Effector memory CD8-positive, alpha-beta T cell (primary cell): ENCODE measurements at places on chromosomes 6 and 20.

DNA sequence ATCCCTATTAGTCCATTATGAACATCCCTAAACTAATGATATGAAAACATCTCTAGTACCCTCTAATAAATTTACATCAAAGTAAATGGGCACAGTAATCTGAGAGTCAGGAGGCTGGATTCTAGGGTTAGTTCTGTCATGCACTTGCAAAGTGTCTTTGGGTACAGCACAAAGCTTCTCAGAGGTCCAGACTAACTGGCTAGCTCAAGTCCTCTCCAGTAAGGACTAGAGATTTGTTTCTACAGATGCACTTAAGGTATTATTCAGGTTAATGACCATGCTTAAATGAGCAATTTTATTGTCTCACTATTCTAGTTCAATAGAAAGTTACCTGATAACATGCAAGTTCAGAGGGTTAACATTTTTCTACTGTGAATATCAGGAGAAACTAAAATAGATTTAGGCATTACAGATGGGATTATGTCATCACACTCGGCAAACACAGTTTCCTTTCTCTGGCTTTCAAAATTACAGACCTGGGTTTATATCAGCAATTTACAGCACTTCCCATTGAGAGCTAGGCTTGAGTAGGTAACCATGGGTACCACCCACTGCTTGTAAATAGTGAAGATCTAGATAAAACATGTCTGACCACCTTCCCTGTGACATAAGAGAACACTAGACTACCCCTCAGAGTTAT is 402.9 kb upstream of the RUNX2 start:
- peak; percentile 47 for DNase-seq

DNA sequence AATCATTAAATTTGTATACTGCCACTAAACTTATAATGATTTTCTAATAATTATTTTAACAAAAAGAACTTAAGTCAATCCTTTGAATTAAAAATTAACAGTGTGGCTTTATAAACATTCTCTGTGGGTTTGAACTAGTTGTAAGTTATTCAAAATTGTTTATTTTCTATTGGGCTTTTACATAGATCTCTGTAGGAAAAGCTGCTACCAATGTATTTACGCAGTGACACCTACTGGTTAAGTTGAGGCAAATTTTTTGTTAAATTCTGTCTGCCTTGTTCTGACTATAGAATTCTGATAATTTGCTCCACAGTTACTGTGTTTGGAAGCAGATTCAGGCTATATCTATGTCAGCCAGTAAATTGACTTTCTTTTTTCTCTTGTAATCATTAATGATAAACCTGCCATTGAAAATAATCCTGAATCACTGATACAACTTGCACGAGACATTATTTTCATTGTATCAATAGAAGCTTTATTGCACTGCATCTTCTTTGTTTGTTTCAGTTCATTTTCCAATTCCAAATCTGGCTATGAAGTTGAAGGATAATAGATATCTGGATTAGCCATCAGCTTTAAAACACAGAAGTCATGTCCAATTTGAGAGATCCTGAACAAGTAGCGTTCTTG is 66.0 kb upstream of the UTRN start:
- no peak for DNase-seq

GRCh38 chr6:43871284-43871683 is 101.3 kb downstream of the VEGFA start:
- DNase-seq, result no peak

- DNase-seq, result no peak
Measured at GRCh38 chr6:795046-795685, 102.2 kb upstream of the EXOC2 start.

DNA sequence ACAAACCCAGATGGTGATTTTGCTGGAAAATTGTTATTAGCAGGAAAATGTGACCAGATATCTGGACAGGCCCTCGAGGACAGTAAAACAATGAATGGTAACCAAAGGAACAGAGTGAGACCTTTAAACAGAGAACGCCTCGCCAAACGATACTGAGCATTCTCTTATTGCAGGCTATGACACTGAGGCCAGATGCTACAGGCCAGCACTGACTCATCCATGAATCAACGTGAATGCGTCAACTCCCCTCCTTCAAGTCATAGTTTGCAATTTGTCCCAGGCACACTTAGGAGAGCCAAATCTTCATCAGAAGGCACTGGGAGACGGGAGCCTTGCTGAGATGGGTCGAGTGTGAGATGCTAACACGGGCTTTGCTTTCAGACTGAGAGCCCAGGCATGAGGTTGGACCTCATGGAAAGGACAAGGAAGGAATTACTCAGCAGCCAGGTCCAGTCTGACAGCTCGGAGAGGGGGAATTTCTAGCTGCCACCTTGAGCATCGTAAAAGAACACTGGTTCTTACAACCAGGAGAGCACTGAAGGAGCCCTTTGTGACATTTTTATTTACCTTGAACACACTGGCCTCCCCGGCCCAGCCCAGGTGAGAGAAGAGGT is 60.7 kb downstream of the BMP7 start:
- no peak for DNase-seq

DNA sequence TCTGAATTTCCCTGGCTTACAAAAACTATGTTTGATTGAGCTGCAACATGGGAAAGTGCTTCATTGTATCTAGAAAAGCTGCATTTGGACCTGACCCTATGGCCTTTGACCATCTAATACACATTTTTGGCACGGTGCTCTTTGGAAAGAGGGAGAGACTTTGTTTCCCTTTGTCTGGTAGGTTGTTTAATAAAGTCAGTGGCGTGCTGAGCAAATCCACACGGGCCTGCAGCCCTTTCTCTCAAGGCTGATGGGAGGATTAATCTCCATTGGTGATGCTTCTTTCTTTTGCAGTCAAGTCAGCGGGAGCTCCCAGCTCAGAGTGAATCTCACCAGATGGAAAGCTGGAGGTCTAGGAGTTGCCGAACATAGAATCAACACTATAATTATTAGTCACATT is 314.7 kb upstream of the CNR1 start:
- DNase-seq, result no peak

DNA sequence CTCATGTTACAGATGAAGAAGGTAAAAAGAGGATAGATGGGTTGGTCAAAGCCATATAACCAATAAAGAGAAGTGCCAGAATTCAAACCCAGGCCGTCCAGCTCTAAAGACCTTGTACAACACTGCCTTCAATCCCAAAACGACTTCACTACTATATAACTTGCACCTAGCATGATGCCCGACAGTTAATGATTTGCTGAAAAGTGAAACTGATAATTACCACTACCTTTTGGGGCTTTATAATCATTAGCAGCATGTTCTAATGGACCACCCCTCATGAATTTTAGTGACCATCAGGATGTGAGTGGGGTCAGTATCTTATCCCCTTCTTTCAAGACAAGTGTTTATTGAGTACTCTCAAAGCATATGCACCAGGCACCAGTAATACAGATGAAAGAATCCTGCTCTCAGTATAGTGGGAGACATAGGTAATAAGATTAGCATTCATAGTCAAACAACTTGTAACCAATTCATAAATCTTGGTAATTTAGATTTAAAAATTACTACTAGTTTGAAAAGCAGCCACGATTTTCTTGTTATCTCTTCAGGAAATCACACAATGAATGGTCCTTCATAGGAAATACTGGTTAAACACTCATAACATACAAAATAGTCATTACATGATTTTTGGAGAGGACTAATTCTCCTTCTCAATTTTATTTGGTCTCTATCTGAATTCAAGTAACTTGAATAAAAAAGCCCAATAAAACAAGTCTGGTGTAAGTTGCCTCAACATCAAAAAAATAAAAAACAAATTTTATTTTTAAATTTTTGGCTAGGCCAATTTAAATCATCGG is 98.0 kb downstream of the EPB41L2 start:
- DNase-seq, result no peak

GRCh38 chr6:29926413-29927274 is 15.7 kb upstream of the HLA-A start:
- peak; percentile 75 for DNase-seq

DNA sequence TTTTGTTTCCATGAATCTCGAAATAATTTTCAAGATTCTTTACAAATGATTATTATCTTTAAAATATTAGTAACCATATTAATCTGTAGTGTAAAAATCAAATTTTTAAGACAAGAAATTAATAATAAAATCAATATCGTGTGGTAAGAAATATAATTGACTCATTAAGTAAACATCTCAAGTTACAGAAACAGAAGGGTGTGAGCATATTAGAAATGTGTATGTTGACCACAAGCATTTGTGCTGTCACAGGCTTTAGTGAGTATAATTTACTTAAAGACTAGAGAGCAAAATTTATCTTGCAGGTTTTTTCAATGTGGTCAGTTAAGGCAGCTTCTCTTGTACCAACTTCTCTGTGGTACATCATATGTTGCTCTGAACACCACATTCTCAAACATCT is 566.5 kb upstream of the IRAK1BP1 start:
- no peak for DNase-seq

DNA sequence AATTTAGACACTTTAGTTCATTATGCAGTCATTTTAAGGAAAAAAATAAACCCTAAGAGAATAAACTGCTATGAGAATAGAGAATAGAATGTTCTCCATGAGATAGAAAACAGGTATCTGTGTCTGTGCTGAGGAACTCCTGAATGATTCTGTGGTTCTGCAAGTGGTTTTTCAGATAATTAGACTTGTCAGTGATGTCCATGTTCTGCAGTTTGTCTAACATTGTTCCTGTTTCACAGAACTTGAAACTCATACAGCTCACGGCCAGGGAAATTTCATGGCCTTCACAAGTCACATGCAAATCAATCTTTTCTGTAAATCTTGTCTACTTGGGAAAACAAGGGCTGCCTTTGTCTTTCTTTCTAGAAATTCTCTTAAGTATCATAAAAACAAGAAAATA is 73.4 kb upstream of the HMGCLL1 start:
- DNase-seq, result no peak

DNA sequence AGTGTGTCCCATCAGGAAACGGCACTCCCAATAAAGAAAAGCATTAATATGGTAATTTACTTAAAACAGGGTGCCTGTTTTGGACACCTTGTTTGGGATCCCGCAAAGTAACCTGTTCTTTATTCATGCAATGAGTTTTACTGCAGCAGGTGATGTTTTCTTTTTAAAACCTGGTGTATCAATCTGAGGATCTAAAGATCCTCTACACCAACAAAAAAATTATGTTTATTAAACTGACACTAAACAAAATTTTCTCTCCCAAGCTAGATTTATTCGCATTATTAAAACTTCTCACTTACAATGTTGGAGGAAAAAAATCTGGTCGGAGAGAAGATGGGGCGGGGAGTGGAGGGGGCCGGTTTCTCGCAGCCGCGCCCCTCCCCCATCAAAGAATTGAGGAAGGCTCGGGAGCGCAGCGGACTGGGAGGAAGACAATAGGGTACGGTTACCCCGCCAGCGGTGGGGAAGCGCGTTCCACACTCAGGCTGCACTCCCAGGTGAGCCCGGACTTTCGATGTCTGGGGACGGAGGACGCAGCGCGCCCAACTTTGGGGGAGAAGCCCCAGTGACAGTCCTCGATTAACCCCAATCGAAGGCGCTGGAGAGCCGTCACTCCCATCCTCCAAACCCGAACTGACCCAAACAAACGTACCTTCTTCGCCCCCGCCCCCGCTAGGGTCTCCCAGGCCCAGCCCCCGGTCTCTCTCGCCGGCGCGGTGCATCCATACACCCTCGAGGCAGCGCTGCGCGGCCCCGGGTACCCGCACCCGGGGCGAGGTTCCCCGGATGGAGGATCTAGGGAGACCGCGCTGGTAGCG is 1.3 kb downstream of the CD24 start:
- no peak for DNase-seq

GRCh38 chr6:70686548-70687133 is 19.0 kb downstream of the SMAP1 start:
- DNase-seq, result peak; percentile 29

DNA sequence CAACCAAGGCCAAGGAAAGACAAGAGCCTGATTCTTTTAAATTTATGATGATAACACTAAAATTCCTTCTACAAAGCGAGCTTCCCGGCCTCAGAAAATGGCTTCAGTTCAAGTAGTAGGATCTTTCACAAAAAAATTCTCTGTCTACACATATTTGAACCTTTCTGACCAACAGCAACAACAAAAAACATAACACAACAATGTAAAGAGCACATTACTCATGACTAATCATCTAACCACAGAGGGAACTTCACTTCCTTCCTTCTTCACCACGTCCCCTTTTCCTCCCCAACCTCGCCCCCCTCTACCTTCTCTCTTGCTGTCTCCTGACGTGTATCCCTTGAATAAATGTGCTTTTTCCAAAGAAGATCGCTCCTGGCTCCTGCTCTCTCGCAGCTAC is 228.2 kb downstream of the MYLK4 start:
- no peak for DNase-seq

DNA sequence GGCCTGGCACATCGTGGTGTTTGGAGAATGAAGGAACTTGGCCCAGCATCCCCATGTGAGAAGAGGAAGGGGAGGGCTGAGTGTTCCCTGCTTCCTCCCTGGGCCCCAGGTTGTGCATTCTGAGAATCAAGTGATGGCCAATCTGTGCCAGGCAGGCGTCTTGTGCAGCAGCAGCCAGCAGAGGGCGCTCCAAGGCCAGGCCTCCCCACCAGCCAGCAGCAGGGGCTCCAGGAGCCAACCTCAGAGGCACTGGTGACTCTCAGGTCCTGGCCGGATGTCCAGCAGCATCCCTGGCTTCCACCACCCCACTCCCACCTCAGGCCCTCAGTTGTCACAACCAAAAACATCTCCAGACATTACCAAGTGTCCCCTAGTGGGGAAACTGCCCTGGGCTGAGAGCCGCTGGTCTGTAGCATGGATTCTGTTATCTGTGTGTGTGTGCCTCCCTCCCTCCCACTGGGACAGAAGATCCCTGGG is 192.0 kb downstream of the PREX1 start:
- DNase-seq, result peak; percentile 70

- DNase-seq, result no peak
Measured at GRCh38 chr6:166567107-166567506, 19.4 kb downstream of the RAMACL start.

- DNase-seq, result no peak
Measured at GRCh38 chr6:89392823-89393222, 19.2 kb downstream of the RRAGD start.

GRCh38 chr6:34992376-34992775 is 103.3 kb downstream of the ANKS1A start:
- no peak for DNase-seq

DNA sequence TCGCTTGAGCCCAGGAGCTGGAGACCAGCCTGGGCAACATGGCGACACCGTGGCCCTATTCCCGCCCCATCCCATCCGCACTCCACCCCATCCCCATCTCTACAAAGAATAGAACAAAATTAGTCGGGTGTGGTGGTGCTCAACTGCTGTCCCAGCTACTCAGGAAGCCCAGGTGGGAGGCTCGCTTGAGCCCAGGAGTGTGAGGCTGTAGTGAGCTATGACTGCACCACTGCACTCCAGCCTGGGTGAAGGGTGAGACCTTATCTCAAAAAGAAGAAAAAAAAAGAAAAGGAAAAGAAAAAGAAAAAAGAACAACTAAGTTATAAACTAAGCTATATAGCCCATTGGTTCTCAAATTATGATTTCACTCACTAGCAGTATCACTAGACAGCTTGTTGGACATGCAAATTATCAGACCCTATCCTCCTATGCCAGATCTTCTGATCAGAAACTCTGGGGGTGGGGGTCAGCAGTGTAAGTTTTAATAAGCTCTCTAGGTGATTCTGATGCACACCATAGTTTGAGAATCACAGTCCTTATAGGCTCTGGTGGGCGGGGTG is 491 bp upstream of the ITCH start:
- no peak for DNase-seq

- DNase-seq, result no peak
Measured at GRCh38 chr6:43846556-43846955, 76.5 kb downstream of the VEGFA start.
